IPS DF 19.7 (cell line): ENCODE measurements at places on chromosomes 13 and 19.

GRCh38 chr13:26697069-26697955 is 63.3 kb downstream of the GPR12 start:
- DNase-seq, result no peak

DNA sequence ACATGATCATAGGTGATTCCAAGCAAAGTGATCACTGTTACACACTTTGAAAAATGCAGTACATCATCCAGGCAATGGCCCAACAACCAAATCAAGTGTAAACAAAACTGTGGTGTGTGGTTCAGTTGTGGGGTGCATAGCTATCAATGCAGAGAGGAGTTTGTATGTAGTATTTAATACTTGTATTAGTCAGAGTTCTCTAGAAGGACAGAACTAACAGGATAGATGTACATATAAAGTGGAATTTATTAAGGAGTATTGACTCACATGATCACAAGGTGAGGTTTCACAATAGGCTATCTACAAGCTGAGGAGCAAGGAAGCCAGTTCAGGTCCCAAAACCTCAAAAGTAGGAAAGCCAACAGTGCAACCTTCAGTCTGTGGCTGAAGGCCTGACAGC is 249.3 kb upstream of the HTR2A start:
- no peak for DNase-seq

DNA sequence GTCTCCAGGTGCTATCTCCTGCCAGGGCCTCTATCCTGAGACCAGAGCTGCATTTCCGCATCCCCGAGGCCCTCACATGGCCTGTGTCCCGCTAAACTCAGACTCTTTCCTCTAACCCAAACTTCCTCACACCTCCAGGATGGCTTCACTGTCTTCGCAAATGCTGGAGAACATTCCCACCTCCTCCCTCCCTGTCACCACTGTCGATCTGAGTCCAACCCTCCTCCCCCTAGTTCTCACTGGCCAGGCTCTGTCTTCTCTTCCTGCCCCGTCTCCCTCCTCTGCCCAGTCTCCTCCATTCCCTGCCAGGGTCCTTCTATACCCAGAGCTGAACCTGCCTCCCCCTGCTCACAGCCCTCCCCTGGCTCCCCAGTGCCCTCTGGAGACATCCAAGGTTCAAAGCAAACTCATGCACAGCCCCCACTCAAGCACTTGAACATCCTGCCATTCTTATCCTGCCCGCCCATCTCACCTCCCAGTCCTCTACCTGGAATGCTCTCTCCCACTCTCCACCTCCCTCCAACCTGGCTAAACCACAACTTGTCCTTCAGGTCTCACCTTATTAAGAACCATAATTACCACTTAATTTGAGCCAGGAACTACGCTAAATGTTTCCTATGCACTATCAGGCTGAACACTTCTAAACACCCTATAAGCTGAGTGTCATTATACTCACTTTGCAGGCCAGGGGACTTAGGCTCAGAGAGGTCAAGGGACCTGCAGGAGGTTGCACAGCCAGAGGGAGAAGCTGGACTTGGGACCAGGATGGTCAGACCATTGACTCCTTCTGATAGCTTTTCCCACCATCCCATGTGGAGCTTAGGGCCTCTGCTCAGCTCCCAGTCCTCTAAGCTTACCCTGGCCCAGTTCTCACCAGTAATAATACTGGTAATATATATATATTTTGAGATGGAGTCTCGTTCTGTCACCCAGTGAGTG is 961 bp upstream of the VSIG10L start:
- DNase-seq, result no peak

DNA sequence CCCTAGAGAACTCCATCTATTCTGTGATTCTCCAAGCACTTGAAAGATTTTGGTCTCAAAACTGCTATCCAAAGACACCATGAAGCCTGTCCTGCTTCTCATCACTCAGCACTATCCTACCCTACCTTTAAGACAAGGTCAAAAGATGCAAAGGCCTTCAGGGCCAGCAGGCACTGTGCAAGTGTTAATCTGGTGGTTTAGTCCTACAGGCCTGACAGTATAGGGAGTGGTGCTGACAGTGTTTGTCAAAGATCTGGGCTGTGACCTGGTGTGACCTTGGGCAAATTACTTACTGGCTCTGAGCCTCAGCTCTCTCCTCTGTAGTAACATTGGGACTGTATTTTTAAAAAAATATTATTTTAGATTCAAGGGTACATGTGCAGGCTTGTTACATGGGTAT is 28.0 kb downstream of the SIAH3 start:
- DNase-seq, result no peak

- DNase-seq, result no peak
These were observed 49.6 kb upstream of the MED4 start for GRCh38 chr13:48144413-48145035.

- DNase-seq, result no peak
These were observed 1346.0 kb upstream of the SPRY2 start for GRCh38 chr13:81686877-81687276.

- no peak for DNase-seq
These were observed at the start of gene NPHS1 for GRCh38 chr19:35852029-35852780. TSS of gene NPHS1 (minus strand) at chr19:35852504. CDS start at chr19:35851837, 667 bp downstream.

DNA sequence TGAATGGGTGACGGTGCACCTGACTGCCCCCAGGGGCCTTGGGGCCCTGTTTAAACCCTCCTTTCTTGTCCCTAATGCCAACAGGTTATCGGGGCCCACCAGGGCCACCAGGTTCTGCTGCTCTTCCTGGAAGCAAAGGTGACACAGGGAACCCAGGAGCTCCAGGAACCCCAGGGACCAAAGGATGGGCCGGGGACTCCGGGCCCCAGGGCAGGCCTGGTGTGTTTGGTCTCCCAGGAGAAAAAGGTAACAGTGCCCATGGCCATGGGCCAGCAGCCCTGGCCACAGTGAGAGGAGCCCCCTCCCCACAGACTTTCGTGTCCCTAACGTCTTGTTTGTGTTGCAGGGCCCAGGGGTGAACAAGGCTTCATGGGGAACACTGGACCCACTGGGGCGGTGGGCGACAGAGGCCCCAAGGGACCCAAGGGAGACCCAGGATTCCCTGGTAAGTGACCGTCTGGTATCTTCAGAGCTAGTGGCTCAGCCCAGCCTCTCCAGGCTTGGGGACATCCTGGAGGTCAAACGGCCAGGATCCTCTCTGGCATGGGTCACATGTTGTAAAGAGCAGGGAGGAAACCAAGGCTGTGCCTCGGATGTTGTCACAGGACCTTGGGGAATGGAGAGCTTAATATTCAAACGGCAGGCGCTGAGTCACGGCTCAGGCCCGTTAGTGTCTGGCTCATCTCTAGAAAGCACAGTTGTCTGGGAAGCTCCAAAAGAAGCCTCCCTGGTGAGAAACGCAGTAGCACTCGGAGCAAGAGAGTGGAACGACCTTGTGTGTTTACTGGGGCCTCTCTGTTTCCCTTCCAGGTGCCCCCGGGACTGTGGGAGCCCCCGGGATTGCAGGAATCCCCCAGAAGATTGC is 58.3 kb downstream of the RAB20 start:
- no peak for DNase-seq

GRCh38 chr13:79645569-79645968 is 164.6 kb downstream of the NDFIP2 start:
- no peak for DNase-seq

DNA sequence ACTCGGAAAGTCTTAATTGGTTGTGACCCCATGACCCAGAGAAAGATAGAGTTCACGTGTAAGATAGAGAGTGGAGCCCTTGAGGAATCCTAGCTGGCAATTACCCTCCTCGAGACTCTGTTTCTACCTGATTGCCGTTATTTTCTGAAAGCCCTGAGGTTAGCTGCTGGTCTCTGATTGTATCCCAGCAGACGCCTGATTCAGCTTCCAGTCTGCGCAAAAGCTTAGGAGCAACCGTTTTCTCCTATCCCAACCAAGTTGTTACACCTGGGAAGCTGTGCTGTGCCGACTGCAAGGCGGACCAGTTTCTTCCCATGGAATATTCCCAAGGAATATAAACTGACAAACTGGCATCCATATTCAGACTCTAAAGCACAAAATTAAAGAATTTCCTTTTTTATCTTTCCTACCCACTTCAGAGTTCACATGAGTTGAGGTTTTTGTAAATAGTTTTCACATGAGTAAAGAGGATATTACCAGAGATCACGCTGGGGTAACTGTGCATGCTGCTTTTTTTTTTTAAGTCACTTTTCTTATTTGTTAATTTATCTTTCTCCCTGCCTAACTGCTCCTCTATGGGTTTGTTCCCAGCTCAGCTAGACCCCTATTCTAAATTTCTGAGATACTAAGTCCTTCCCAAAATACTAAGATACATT is 1.5 kb upstream of the TRPC4 start:
- DNase-seq, result no peak

DNA sequence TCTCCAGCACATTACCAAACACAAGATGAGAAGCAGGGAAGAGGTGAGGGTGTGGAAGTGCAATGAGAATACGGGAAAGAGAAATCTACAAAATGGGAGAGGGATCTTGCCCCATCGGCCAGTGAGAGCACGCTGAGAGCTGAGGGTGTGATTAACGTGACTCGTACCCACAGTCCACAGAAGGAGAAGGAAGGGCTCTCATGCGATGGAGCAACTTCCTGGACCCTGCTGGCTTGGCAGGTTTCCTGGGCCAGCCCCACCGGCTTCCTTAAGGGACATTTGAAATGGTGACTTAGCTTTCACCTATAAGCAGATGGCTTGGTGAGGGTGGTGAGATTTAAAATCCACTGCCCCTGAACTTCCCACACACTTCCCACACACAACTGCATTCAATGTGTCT is 740.1 kb downstream of the UQCRFS1 start:
- DNase-seq, result no peak

DNA sequence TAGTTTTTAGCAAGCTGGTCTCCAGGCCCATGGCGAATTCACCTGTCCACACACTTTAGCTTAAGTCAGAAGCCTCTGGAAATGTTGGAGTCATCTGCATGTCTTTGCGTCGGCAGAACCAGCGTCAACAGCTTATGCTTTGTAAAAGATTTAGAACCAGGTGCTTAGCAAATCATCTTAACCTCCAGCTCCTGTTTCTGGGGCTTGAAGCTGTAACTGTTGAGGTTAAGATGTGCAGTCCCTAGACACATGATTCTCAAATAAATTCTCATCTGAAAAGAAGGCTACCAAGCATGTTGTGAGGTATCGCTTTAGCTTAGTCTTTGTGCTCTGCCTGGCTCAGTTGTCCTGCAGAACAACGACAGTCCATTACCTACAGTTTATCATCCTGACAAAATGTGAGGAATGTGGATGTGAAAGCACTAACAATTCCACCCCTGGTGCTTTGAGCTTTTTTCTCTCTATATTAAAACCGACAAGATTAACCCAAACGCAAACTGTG is 4.4 kb downstream of the EFNB2 start:
- no peak for DNase-seq

DNA sequence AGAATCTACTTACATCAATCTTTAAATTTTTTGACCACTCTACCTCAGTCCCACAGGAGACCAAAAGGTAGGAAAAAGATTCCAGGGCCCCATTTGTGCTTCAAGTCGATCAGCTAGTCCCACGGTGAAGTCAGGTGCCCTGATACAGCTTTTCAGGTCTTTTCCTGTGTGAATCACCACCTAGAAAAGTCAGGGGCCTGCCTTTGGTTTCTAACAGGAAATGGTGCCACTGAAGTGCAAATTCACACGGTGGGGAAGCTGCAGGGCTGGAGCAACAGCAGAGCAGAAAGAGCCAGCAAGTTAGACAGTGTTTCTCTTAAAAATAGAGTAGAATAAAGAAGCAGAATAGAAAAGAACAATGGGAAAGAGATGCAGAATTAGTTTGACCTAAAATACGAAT is 107.5 kb downstream of the KLF12 start:
- peak; percentile 57 for DNase-seq

DNA sequence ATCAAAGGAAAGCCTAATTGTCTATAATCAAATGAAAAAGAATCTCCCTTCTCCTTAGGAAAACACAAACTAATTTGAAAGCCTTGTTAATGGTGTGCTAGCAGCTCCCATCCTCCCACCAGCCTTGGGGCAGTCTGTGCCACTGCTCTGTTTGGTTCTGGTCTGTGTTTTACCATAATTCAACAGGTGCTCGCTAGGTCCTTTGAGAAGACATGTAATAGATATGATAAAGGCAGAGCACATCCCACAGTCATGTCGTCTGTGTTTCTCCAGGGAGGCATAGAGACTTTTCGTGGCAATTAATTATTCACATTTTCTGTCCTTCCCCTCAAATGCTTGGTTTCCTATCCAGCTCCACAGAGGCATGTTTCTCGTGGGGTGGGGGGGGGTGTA is 23.8 kb downstream of the FAM124A start:
- no peak for DNase-seq
